Kidney (tissue), 22 donors: ENCODE measurements at places on chromosomes 13 and 19.

- H3K27me3 ChIP-seq = no peaks in the 10 kb centered on the region
- DNase-seq = no peak
- H3K4me3 ChIP-seq = no peak overlapping the region
- H3K4me1 ChIP-seq = no peaks in the 10 kb centered on the region
- no peaks in the 10 kb centered on the region for H3K36me3 ChIP-seq
- H3K27ac ChIP-seq = no peak overlapping the region
These were observed 382.8 kb downstream of the TSHZ3 start for GRCh38 chr19:30966486-30966885.

GRCh38 chr13:32969516-32969941, 46.7 kb upstream of the KL start:
- H3K27me3 ChIP-seq = no peaks in the 10 kb centered on the region
- H3K4me3 ChIP-seq = peak overlapping the region; percentile 54
- DNase-seq = peak; percentile 34
- peak overlapping the region; percentile 64 for H3K27ac ChIP-seq
- no peaks in the 10 kb centered on the region for H3K36me3 ChIP-seq

GRCh38 chr13:28239374-28239773, 101.0 kb downstream of the PAN3 start:
- no peak overlapping the region for H3K4me3 ChIP-seq
- DNase-seq = no peak
- no peaks in the 10 kb centered on the region for H3K4me1 ChIP-seq
- peaks cover 8% of the 10 kb centered on the region for H3K36me3 ChIP-seq
- H3K27me3 ChIP-seq = no peaks in the 10 kb centered on the region
- no peak overlapping the region for H3K27ac ChIP-seq

DNA sequence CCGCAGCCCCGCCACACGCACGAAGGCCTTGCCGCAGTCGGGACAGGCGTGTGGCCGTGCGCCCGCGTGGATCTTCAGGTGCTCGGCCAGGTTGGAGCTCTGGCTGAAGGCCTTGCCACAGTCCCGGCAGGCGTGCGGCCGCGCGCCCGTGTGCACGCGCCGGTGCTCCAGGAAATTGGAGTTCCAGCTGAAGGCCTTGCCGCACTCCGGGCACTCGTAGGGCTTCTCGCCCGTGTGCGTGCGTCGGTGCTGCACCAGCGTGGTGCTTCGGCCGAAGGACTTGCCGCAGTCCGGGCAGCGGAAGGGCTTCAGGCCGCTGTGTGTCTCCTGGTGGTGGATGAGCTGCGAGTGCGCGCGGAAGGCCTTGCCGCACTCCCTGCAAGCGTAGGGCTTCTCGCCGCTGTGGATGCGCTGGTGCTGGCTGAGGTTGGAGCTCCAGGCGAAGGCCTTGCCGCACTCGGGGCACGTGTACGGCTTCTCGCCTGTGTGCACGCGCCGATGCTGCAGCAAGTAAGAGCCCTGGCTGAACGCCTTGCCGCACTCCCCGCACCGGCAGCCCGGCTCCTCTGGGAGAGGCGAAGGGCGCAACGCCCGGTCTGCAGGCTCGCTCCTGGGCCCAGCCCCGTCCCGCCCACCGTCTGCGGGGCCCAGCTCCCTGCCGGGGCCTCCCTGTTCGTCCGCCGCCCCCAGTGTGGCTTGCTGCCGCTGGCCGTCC, 3.6 kb upstream of the A1BG start:
- DNase-seq = peak; percentile 60
- H3K27me3 ChIP-seq = peaks cover 3% of the 10 kb centered on the region
- no peaks in the 10 kb centered on the region for H3K4me1 ChIP-seq

DNA sequence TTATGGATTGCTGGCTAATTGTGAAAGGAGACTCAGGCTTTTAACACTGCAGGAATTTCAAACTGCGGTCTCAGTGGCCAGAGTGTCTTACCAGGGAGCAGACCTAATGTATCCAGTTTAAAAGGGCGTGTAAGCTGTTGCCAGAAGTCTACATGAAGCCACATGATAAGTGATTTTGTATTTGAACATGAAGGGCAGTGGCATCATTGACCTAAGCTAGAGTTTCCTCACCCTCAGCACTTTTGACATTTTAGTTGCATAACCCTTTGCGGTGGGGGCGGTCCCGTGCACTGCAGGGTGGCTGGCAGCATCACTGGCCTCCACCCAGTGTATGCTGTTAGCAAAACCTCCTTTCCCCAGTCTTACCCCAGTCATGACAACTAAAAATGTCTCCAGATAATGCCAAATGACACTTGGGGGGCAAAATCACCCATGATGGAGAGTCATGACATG, 23.7 kb upstream of the GPR18 start:
- H3K36me3 ChIP-seq = no peaks in the 10 kb centered on the region
- no peaks in the 10 kb centered on the region for H3K27me3 ChIP-seq
- DNase-seq = no peak
- no peak overlapping the region for H3K27ac ChIP-seq
- H3K4me1 ChIP-seq = peaks cover 4% of the 10 kb centered on the region

DNA sequence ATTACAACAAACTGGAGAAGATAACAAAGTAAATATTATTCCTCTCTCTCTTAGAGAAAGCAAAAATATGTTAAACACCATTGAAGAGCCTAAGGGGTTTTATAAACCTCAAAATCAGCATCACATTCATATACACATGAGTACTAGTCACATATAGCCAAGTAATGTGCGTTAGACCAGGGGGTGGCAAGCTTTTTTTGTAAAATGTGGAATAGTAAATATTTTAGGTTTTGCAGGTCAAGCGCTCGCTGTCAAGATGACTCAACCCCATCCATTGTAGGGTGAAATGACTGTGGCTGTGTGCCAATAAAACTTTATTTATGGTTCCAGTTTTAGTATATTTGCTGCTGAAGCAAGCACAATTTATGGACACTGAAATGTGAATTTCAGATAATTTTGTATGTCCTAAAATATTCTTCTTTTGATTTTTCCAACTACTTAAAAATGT, 21.7 kb downstream of the RFX2 start:
- H3K36me3 ChIP-seq = no peaks in the 10 kb centered on the region
- peaks cover 6% of the 10 kb centered on the region for H3K4me1 ChIP-seq
- peak overlapping the region; percentile 74 for H3K27ac ChIP-seq
- DNase-seq = no peak

DNA sequence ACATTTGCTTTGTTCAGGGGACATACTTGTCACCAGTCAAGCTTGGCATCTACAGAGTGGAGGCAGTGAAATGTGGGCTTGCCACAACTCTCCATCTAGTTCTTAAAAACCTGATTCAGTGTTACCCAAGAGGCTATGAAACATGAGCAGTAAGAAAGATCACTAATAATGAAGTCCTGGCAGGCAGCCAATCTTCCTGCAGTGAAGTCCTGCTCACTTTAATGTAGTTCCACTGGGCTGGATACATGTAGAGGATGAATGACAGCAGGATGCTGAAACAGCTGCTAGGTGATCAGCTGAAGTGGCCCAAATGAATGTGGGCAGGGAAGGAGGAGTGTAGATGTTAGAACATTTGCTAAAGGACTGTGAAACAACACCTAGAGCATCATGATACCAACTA, 1213.1 kb downstream of the OLFM4 start:
- no peaks in the 10 kb centered on the region for H3K4me1 ChIP-seq
- no peak overlapping the region for H3K4me3 ChIP-seq
- no peak for DNase-seq
- no peaks in the 10 kb centered on the region for H3K27me3 ChIP-seq
- no peak overlapping the region for H3K27ac ChIP-seq

DNA sequence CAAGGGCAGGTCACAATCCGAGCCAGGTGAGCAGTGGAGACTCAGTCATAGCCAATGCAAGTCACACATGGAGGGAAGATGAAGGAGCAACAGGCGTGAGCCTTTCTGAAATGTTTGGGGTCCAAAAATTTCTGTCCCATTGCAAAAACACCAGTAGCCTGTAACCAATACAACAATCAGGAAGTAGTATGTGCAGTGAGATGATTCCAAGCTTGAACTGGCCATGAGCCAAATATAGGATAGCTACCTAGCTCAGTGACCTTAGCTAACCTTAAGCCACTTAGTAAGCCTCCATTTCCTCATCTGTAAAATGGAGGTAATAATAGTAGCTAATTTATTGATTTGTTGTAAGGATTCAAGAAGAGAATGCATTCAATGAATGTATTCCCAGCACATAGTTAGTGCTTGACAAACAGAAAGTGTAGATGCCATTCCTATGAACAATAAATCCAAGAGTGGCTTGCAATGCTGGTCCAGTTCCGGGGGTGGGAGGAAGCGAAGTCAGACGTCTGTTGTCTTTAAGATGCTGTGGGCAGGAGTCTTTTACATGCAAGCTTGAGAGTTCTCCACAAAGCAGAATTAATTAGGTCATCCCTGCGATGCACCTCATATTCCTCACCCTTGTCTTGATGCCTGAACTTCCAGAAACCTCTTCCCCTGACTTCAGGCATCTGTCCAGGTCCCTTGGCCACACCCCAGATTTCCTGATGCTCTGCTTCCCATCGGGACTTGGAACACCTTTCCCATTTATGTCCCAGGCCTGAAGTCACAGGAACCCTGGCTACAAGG, 195.7 kb upstream of the UBL3 start:
- no peaks in the 10 kb centered on the region for H3K4me1 ChIP-seq
- H3K4me3 ChIP-seq = no peak overlapping the region
- H3K27me3 ChIP-seq = no peaks in the 10 kb centered on the region
- H3K27ac ChIP-seq = no peak overlapping the region

DNA sequence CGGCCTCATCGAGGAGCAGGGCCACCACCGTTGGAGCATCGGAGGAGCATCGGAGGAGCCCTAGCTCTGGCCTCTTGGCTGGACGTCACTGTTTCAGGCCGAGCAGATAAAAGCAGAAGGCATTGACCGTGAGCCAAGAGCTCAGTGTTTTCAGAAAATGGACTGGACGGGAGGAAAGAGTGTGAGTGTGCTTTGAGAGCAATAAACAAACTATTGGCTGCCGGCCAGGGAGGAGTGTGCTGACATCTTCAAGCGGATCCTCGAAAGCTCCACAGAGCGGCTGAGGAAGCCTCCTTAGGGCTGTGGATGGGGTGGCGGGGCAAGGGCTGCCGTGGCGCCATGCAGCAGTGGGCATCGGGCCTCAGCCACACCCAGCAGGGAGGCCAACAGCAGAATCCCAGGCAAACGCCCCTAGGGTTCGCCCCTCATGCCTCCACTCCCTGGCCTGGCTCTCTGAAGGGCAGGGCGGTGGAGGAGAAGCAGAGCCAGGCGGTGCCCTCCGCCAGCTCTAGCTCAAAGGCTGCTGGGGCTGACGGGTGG, 41.8 kb downstream of the IRS2 start:
- no peaks in the 10 kb centered on the region for H3K36me3 ChIP-seq
- no peak overlapping the region for H3K4me3 ChIP-seq
- H3K27me3 ChIP-seq = no peaks in the 10 kb centered on the region
- no peak overlapping the region for H3K27ac ChIP-seq
- H3K4me1 ChIP-seq = no peaks in the 10 kb centered on the region

DNA sequence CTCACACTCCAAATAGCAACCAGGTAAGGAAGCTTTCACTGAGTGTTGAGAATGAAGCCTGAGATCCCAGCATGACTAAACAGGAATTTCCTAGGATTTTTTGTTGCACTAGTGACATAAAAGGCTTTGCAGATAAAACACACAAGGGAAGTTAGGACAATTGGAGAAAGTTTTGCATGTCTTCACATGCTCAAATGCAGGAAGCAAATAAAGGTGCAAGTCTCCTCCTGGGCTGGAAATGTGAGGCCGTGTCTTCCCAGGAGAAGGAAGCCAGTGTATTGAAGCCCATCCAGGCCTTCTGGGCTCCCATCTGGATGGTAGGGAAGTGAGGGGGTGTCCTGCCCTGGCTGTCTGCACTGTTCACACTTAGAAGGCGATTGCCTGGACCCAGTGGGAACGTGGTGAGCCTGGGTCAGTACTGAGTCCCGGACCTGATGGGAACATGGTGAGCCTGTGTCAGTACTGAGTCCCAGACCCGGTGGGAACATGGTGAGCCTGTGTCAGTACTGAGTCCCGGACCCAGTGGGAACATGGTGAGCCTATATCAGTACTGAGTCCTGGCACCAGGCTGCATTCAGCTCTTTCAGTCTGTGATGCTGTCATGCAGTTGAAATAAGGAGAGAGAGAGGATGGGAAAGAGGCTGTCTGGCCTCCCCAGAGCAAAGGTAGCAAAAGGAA, 38.7 kb downstream of the SIAH3 start:
- H3K4me1 ChIP-seq = no peaks in the 10 kb centered on the region
- no peaks in the 10 kb centered on the region for H3K36me3 ChIP-seq
- DNase-seq = no peak
- H3K4me3 ChIP-seq = no peak overlapping the region

- no peak overlapping the region for H3K27ac ChIP-seq
- H3K4me3 ChIP-seq = no peak overlapping the region
- H3K36me3 ChIP-seq = no peaks in the 10 kb centered on the region
These were observed 366.8 kb downstream of the DCT start for GRCh38 chr13:94112731-94113130.
